ENCODE measurements at places on chromosomes 12 and 14.

GRCh38 chr12:15648558-15648957, 140.6 kb downstream of the EPS8 start:
- no peak for DNase-seq

DNA sequence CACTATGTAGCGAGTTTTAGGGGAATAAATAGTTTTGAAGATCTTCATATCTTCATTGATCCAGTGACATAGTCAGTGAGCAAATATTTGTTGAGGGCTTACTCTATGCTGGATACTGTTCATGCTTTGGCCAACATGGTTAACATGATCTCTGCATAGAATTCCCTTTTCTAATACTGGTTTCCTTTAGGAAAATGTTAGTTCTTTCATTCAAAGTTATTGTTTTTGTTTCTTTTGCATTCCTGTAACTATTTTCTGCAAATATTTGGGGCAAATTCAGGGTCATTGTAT, 226.5 kb downstream of the C12orf50 start:
- DNase-seq: no peak

- no peak for DNase-seq
Measured at GRCh38 chr14:22532345-22533056, 56.5 kb downstream of the DAD1 start.

DNA sequence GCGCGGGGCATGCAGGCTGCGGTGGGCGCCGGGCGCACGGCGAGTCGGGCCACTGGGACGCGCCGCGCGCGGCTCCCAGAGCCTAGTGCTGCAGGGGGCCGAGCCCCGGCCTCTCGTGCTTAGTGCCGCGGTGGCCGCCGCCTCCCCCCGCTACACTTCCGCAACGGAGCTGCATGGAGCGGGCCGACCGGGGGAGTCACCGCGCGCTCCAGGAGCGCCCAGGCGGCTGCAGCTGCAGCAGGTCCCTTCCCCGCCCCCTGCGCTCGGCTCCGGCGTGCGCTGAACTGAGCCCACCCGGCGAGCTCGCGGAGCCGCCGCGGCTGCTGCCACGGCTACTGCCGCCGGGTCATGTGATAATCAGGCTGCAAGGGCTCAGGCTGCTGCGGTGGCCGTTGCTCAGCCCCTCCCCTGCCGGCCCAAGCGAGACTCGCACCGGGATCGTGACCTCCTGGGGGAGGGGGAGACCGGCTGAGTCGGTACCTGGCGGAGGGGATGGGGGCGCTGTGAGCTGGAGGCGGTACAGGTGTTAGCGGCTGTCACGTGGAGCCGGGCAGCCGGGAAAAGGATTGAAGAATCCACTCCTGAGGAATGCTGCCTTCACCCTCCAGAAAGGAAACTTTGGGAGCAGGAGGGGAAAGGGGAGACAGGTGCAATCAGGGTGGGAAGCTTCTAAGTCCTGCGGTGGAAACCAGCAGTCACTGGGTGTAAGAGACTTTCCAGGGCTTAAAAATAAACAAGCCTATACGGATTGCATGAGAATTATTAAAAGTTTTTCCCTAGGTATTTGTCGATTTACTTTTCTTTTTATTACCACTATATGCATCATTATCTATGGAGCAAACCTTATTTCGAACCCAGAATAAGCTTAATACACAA, at the start of gene PPM1H:
PPM1H (minus strand) TSS at position 352 of the 876 bp plus-strand sequence. CDS start 414 bp downstream, outside the sequence.
- DNase-seq: no peak

GRCh38 chr12:53219956-53220693, 11.9 kb downstream of the RARG start:
- peak; percentile 81 for DNase-seq

GRCh38 chr12:98893675-98894411, 248.8 kb downstream of the APAF1 start:
- no peak for DNase-seq

GRCh38 chr14:96987086-96987474, 189.9 kb downstream of the VRK1 start:
- DNase-seq: peak; percentile 20

- no peak for DNase-seq
Measured at GRCh38 chr14:71466946-71467345, 465.3 kb upstream of the RGS6 start.

DNA sequence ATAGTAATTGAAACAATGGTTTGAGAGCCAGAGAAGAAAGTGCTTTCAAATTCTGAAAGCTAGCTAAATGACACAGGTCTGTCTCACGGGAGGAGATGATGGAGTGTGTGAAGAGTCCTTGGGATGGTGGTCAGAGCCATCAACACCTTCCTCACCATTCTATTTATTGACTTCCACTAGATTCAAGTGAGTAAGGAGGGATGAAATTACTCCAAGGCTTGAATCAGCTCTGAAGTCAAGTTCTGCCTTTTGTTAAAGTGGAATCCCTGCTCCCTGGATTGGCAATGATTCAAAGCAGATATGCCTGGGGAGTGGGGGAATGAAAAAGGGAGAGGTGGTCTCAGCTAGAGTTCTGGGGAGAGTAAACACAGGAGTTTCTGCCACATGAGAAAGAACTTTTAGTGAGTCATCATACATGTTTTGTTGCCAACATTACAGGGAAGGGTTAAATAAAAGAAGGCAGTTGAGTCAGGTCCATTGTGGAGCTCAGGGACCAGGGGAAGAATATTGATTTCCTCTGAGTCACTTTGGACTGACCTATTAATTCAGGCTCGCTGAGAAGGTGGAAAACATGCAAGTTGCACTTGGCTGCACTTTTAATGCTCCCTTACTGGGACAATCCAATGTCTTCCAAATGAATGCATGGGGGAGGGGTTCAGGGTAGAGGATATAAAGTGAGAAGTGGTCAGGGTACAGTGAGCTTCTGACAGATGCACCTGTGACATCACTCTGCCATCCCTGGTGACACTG, 142.7 kb downstream of the TBX5 start:
- DNase-seq: no peak

GRCh38 chr12:31887109-31887811, 72.0 kb upstream of the RESF1 start:
- no peak for DNase-seq

GRCh38 chr12:106174876-106175275, 36.1 kb upstream of the NUAK1 start:
- no peak for DNase-seq

- peak; percentile 82 for DNase-seq
Measured at GRCh38 chr14:106511006-106511799, 984.8 kb downstream of the TMEM121 start.

GRCh38 chr12:131539381-131539780, 171.5 kb upstream of the SFSWAP start:
- no peak for DNase-seq

DNA sequence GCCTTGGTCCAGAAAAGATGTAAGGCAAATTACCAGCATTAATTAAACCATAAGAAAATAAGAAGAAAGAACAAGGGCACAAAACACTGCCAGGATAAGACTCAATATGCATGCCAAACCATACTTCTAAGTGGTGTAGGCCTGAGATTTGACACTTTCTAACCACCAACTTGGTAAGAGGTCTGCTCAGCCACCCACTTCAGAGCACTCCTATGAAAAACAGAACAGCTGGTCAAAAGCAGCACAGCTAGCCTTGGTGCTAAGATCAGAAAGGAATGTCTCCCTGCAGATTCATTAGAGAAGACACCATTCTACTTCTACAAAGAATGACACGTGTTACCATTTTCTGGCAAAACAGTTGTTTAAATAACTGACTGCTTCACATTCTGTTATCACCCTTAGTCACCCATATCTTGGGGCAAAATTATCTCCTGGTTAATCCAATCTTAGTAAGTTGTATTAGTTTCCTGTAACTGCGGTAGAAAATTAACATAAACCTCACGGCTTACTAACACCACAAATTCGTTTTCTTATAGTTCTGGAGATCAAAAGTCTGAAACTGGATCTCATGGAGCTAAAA, 13.2 kb downstream of the RPS6KA5 start:
- DNase-seq: no peak

DNA sequence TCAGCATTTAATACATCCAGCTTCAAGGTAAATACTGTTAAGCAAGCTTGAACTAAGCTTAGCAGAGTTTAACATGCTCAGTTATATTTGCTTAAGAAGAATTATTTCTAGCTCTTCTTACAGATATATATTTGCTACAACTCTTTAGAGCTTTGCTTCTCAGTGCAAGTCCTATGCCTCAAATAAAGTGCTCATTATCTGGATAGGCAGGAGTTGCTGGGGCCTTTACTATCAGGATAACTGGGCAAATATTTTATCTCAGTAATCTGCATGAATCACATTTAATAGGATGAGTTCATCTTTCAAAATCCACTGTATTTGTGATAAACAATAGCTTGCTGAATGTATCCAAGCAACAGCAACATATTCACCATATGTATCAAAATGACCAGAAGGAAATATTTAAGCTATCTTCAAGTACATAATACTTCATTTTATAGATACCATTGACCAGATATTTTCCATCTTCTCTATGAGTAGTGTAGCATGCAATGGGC, 187.6 kb downstream of the NOVA1 start:
- DNase-seq: no peak

- DNase-seq: no peak
Measured at GRCh38 chr14:58731465-58732293, 93.9 kb downstream of the DACT1 start.

DNA sequence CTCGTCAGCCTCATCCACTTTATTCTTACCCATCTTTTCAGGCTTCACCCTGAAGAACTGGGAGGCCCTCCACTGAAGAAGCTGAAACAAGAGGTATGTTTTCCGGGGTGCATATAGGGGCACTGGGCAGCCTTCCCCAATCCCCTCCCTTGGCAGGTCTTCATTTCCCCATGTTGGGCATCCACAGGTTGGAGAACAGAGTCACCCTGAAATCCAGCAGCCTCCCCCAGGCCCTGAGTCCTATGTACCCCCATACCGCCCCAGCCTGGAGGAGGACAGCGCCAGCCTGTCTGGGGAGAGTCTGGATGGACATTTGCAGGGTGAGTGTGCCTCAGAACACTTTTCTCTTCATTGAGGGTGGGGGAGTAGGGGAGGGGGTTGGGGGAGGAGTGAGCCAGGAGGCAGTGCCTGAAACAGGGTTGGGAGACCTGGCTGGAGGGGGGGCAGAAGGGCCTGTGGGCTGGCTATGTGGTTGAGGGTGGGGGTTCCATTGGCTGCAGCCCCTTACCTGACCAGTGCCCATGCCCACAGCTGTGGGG, 4.0 kb downstream of the NAB2 start:
- DNase-seq: no peak

DNA sequence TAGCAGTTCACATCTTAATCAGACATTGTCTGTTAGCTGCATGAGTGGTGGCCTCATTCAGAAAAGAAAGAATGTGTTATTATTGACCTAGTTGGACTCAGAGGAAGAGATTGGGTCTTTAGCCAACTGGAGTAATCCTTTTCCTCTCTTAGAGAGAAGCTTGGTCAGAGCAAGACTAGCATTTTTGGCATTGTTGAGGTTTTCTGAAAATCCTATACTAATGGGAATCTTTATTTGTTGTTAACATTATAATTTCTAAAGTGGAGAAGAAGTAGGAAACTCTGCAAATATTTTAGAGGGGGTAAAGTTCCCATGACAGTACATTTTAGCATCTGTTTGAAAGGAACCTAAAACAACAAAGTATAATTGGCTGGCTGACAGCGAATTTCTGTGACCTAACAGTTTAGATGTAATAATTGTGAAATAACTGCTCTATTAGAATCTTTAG, 9.7 kb downstream of the TOX4 start:
- DNase-seq: no peak

DNA sequence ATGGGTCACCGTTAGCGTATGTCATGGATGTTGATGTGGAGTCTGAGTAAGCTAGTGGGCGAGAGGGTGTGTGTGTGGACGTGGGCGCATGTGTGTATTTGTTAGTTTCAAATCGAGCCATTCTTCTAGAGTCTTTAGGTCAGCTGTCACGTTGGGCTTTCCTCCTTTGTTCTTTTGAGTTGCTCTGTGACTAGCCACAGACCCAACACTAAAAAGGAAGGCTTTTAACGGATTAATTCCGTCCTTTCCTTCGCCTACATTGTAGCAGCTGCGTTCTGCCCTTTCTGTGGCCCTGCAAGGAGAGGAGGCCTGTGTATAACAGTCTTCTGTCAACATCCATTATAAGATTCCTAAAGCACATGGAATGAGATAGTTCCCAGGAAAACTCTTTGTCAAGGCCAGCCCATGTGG, 117.2 kb upstream of the DNM1L start:
- no peak for DNase-seq

- DNase-seq: no peak
Measured at GRCh38 chr14:34111953-34112352, 161.1 kb upstream of the EGLN3 start.

DNA sequence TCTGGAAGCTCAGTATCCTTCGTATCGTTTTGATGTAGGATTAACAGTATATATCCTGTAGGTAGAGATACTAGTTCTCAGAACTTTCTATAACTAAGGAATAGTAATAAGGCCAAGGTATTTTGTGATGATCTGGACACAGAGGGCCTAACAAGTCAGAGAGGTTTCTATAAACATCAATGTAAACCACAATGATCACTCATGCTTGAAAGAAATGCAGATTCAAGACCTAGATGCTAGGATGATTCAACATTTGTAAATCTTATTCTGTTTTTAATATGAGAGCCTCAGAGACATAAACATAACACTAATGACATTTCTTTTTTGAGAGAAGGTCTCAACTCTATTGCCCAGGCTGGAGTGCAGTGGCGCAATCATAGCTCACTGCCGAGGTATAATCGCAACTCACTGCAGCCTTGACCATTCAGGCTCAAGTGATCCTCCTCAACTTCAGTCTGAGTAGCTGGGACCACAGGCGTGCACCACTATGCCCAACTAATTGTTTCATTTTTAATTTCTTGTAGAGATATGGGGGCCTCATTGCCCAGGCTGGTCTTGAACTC, 16.2 kb downstream of the SUPT16H start:
- DNase-seq: no peak

DNA sequence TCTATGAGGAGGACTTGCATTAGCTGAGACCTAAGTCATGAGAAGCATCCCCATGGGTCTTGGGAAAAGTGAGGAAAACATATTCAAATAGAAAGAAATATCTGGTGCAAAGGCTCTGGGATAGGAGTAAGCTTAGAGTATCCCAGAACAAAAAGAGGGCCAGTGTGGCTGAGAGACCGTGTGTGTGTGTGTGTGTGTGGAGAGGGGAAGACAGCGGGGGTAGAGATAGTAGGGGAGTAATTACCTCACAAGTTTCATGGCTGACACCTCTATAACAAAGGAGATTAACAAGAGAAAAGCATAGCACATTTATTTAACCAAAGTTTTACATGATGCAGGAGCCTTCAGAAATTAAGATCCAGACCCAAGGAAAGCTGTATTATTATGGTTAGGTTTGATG, 440.5 kb downstream of the RAD51B start:
- no peak for DNase-seq

GRCh38 chr12:61490526-61491498, 769.4 kb upstream of the USP15 start:
- no peak for DNase-seq

GRCh38 chr14:101068313-101069227, 165.0 kb upstream of the RTL1 start:
- no peak for DNase-seq

DNA sequence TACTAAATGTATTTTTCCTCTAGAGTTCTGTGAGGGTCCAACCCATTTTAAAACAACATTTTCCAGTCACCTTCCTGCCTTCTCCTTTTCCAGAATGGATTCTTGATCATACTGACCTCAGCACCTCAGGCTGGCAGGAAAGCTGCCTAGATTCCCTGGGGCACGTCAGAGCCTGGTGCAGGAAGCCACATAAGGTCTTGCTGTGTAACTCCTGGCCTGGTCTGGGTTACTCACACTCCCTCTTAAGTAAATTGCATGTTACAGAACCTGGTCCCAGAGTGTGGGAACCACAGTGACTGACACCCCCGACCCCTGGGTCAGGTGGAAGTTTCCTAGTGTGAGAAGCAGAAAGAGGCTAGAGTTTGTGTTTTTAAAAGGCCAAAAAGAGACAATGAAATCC, 209.8 kb downstream of the SPTSSA start:
- DNase-seq: no peak
